ENCODE measurements at places on chromosomes 1 and 21. TPM values are rescaled to one million over a fixed set of nuclear protein-coding genes. Genes with fewer than 3 reads are reported as not detected.

AGO3 gene
- 10.2 TPM for total RNA-seq

OXCT2 gene
- total RNA-seq: 2.5 TPM

LRRC7 gene
- total RNA-seq: not detected

AQP10 gene
- not detected for total RNA-seq

USP21 gene
- 9.8 TPM for total RNA-seq

CLDN17 gene
- not detected for total RNA-seq

GPR37L1 gene
- total RNA-seq: not detected

LEMD1 gene
- not detected for total RNA-seq

GRCh38 chr1:212234431-212235395, 50.5 kb upstream of the PPP2R5A start:
- no peak for DNase-seq

- DNase-seq: no peak
Measured at GRCh38 chr1:116666187-116667077, 1.1 kb downstream of the IGSF3 start.

GRCh38 chr1:189939967-189940366, 537.7 kb downstream of the BRINP3 start:
- DNase-seq: no peak

GRCh38 chr21:34510148-34511142, 1.6 kb downstream of the KCNE1 start:
- DNase-seq: no peak

- no peak for DNase-seq
Measured at GRCh38 chr1:64223329-64224151, 20.1 kb downstream of the UBE2U start.

DNA sequence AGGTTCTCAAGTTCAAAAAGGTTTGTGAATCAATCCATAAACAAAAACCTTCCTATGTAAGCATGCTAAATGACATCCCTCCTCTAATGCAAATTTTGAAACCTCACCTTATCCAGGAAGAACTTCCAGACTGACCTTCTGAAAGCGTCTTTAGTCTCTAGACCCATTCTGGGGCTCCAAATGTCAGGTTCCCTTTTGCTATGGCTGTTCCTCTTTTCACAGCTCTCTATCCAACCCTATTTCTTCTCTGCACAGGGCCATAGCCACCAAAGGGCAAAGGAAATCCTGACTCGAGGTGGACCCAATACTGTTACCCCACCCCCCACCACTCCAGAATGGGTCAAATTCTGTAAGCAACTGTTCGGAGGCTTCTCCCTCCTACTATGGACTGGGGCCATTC, 3.4 kb downstream of the ATP1A4 start:
- DNase-seq: no peak

GRCh38 chr1:87030740-87031690, 116.6 kb downstream of the HS2ST1 start:
- no peak for DNase-seq

- DNase-seq: no peak
Measured at GRCh38 chr1:160711602-160712311, at the start of gene CD48. Gene CD48, minus strand, starts transcription at chr1:160711822. Its CDS starts 59 bp downstream, at chr1:160711763.

All from glomerular endothelial cell (primary cell).